ENCODE measurements at places on chromosomes 16 and 17.
A peak's percentile ranks its signal among the peaks of the same experiment; 100 is the strongest.

DNA sequence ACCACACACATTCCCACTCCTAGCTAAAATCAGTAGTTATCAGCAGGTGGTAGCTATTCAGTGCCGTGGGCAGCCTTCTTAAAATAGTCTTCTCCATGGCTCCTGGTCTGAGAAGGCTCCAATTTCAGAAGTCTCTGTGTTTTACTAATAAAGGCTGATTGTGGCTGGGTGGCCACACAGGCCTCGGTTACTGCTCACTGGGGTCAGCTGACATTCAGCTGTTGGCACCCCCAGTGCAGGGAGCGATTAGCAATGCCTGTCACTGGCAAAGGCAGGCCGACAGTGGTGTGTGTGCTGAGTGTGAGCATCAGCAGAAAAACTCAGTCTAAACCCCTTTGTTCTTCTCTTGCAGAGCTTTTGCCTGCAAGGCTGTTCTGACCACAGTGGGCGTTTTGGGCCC, 16.6 kb upstream of the DBNDD1 start:
- DNase-seq, result no peak

DNA sequence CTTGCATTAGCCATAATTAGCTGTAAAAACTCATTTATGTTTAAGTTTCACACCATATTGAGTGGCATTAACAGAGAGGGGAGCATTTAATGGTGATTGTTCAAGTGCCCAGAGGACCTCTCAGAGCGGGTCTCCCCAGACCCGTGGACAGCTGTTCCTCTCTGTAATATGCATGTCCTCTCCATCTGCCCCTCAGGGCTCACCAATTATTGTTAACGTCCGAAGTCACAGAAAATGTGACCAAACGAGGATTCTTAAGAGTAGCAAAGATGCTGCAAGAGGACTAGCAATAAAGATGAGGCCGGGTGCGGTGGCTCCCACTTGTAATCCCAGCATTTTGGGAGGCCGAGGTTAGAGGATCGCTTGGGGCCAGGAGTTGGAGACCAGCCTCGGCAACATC, 130.2 kb downstream of the CPPED1 start:
- DNase-seq, result no peak

- no peak for DNase-seq
Observed at GRCh38 chr17:78224231-78225087, 7.0 kb upstream of the TMEM235 start.

GRCh38 chr17:55303701-55304145, 39.0 kb downstream of the HLF start:
- DNase-seq, result no peak

GRCh38 chr17:8005967-8006730, 3.7 kb downstream of the GUCY2D start:
- no peak for DNase-seq

DNA sequence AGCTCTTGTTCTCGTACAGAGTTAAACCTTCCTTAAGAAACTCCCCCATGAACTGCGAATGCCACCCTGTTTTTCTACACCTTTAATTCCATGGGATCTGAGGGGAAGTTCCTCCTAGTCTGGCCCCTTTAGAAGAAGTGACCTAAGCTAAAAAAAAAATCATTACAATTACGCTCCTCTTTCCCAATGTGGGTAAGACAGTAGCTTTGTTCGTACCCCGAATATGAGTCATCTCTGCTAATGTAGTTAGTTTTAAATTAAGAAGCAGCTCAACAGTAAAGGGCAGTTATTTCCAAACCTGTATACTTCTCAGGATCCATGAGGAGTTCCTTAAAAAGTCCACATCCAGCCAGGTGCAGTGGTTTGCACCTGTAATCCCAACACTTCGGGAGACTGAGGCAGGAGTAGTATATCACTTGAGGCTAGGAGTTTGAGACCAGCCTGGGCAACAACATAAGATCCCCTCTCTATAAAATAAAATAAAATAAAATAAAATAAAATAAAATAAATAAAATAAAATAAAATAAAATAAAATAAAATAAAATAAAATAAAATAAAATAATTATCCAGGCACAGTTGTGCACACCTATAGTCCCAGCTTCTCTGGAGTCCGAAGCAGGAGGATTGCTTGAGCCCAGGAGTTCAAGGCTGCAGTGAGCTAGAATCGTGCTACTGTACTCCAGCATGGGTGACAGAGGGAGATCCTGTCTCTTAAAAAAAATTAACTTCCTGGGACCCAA, 26.1 kb downstream of the RCVRN start:
- DNase-seq, result no peak

DNA sequence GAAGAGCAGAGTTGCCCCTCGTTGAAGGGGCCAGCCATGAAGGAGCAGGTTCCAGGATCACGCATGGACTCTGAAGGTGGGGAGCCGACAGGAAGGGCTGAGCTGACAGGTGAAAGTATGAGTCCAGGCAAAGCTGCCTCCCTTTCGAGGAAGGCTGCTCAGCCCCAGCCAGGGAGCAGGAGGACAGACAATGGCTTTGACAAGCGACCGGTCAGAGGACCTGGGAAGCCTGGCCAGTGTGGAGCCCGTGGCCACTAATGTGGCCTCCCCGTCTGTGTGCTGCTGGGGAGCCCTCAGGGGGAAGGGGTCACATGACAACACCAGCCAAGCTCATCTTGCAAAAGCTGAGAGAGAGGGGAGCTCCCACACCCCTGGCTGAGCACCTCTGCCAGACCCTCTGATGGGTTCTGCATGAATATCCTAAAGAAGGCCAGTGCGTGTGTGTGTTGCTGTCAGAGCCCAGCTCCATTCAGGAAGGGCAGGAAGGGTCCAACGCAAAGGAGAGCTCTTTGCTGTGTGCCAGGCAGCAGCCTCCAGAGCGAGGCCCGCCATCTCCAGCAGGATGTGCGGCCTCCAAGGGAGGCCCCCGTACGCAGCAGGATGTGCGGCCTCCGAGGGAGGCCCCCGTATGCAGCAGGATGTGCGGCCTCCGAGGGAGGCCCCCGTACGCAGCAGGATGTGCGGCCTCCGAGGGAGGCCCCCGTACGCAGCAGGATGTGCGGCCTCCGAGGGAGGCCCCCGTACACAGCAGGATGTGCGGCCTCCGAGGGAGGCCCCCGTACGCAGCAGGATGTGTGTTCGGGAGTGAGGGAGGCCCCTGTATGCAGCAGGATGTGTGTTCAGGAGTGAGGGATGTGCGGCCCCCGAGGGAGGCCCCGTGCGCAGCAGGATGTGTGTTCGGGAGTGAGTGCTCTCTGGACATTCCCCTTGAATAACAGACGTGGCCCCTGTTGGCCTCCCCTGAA, 102.1 kb upstream of the CHMP6 start:
- peak; percentile 45 for DNase-seq

GRCh38 chr17:60740584-60740983, 62.9 kb downstream of the BCAS3 start:
- DNase-seq, result no peak

GRCh38 chr17:17056156-17056539, 13.9 kb downstream of the MPRIP start:
- DNase-seq, result no peak

DNA sequence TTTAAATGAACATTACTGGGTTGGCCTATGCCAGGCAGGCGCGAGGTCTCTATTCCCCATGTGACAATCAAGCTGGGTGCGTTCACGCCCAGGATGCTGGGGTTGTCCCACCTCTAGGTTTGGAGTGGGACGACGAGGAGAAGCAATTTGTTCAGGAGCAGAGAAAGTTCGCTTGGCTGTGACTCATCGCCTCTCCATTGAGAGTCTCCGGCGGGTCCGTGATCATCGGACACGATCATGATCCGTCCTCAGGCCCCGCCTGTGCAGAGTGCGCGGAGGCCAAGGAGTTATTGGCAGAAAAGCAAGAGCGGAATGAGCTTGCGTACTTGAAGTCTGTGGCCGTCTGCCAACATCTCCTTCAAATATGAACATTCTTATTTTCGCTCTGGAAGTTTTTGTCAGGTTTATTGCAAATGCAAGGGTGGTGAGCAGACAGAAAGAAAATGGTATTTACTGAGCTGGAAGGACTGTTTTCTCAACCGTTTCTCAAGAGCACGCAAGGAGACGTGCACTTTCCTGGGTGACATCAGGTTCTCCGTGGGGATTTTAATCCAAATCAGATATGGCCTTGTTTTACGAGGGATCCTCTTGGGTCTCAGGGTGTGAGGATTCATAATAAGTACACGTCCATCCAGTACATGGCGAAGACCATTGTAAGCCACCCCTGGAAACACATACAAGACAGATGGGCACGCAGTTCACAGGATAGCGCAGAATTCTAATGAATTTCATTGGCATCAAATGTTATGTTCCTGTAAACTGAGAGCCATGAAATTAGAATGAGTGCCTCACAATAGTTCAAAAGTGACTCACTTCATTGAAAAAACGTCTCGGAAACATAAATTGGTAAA, 70.1 kb upstream of the CREBBP start:
- no peak for DNase-seq

GRCh38 chr16:55700961-55701360, 45.2 kb downstream of the SLC6A2 start:
- no peak for DNase-seq

DNA sequence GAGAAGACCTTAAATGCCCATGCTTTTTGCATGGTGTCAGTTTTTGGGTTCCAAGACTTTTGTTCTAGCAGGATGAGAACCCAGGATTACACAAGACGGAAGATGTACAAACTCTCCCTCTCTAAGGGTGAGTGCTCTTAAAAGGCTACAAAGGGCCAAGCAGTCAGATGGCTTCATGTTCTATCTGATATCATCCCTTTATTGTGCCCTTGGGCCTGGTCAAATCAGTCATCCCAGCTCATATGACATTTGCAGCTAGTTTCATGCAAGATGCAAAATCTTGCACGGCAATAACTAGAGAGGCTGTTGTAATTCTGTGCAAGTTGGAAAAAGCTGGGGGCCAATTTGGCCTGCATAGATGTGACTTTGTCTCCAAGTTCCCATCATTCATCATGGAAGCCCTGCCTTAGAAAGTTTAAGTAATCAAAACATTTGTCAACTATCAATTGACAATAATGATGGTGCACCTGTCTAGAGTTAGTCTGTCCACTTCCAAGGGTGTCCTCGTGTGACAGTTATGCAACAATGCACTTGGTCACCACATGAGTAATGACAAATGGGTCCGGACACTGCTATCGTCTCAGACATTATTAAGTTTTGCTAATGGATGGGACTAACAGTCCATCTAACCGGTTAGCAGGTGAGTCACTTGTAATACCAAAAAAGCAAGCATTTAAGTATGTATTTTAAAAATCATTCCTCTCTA, 58.6 kb upstream of the ZFHX3 start:
- no peak for DNase-seq

GRCh38 chr17:16446338-16446983, 31.1 kb downstream of the TRPV2 start:
- no peak for DNase-seq

GRCh38 chr17:1183171-1183873, 3.5 kb upstream of the ABR start:
- no peak for DNase-seq

DNA sequence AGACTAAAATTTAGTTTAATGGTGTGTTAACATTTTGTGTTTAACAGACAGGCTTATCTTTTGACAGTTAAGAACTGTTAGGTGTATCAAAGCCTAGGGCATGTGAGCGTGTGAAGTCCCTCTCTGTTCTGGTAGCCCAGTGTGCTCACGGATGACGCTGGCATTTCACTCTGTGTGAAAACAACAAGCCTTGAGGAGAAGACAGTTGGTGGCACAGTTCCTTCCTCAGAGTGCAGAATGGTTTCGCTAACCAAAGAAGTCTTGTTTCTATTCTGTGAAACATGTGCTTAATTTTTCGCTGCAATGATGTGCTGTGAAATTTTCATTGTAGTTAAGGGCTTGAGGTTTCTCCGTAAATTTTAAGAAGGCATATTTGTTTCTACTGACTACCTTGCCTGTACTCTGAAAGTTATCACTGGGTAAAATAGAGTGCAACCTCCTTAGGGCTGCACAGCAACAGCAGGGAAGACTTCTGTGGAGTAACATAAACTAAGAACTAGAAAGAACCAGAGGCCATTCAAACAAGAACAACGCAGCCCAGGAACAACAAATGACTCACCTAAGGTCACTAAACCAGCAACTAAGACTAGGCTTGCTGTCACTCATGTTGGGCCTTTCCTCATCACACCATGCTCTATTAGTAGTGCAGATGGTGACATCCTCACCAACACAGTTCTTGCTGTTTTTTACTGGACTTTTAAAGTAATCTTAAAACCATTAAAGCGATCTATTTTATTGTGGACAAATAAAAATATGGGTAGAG, 33.4 kb downstream of the BRD7 start:
- no peak for DNase-seq
